ENCODE measurements at places on chromosomes 16 and 17.

- DNase-seq = peak; percentile 69
Observed at GRCh38 chr17:67689534-67690177, 28.1 kb upstream of the NOL11 start.

DNA sequence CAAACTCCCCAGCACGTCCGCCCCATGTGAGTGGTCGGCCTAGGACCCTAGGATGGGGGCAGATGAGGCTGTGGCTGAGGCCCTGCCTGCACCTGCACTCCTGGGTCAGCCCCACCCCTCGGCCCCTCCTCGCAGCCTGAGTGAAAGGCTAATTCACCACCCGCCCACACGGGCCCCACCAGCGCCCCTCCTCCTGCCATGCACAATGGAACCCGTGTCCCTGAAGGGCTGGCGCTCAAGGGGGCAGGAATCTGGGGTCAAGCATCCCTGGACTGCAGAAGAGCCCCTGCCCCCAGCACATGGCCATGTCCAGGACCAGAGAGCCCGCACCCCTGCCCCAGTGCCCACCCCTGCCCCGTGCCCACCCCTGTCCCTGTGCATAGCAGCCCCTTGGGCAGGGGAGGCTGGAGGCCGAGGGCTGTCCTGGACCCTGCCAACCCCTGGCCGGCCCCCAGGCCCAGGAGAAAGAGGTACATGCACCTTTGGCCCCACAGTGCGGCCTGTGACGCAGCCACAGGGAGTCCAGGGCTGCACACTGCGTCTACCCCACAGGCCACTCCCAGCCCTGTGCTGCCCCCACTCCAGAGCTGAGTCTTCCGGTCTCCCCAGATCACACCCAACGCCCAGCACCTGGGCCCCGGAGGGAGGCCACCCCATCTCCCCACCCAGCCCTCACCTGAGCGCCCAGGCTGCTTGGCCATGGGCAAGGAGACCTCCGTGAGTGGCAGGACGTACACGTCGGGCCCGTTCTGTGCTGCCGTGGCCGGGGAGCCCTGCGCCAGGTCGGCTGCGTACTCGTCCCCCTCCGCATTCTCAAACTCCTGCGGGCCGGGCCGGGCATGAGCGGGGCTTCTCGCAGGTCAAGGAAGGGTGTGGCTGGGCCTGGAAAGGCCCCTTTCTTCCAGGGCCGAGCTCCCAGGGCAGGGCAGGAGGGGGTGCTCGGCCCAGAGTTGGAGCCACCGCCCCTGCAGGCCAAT, 34.6 kb upstream of the PVALEF start:
- DNase-seq = no peak

DNA sequence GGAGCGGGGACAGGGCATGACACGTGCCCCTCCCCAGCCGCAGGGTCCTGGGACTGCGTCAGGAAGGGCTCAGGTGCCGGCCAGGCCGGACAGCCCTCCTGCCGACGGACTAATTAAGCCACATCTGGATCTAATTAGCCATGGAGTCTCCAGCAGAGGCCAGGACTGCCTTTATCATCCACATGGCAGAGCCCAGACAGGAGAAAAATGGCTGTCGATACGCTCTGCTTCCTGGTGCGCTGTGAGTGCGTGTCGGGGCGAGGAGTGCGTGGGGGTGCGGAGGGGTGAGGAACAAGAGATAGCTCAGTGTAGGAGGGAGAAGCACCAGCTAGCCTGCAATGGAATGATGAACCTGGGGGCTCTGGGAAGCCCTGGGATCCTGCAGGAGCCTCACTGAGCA, 218.8 kb downstream of the IRF8 start:
- no peak for DNase-seq

DNA sequence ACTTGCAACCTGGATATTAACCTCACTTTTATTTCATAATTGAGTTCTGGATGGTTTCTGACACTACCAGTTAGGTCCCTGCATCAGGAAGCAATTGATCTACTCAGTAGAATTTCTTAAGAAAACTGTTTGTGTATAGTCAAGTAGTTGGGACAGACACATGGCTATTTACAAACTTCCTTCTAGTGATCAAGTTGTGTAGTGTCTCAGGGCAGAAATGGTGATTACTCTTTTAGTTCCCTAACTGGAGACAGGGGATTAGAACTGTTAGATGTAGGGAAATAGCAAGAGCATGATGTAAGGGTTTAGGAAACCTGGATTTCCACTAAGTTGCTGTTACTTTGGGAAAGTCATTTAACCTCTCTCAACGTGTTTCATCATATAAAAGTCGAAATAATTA, 30.4 kb downstream of the TMEM100 start:
- DNase-seq = no peak

DNA sequence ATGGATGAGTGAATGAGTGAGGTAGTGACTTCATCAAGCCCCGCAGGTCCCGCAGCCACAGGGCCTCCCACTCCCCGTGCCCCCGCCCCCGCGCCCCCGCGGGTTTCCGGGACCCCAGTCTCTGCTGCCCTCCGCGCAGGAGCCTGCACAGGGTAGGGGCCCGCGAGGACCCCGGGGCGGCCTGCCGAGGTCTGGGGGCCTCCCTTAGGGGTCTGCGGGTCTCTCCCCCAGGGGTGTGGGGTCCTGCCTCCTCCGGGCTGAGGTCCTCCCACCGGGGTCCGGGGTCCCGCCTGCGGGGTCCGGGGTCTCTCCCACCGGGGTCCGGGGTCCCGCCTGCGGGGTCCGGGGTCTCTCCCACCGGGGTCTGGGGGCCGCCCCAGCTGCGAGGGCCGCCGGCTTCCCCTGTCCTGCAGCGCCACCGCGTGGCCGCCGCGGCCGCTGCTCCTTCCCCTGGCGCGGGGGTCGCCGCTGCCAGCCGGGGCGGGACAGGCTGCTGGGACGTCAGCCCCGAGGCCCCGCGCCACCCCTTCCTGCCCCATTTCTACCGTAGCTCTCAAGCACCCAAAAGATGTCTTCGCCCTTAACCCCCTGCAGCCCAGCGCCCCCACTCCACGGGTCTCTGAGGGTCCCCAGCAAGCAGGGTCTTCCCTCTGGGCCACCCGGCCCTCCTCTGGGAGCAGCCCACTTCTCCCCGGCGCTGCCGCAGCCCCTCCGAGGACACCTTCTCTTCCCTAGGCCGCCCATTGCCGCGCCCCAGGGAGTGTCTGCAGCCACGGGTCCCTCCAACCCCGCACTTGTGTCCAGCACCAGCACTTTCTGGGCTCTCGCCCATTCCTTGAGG, 10.4 kb upstream of the CHMP6 start:
- no peak for DNase-seq

- DNase-seq = no peak
Observed at GRCh38 chr17:74962622-74963394, 9.8 kb downstream of the HID1 start.

DNA sequence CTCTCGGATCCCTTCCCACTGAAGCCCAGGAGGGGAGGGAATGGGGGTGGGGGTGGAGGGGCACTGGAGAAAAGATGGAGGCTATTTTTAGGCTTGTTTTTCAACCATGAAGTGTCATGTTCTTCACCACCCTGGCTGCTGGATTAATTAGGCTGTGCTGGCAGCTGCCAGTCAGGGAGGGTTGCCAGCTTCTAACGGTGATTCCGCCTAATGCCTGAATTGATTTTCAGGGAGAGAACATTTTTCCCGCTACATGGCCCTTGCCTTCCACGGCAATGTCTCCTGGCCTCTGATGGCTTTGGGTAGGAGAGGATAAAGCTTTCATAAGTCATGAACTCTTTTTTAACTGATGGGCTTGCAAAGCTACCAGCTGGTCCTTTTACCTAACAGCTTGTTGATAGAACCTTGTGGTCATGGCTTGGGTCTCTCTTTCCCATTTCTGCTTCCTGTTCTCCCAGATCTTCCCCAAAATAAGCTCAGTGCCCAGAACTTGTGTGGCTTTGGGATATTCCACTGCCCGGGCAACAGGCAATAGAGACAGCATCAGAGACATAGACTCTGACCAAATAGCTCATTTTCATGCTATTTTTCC, 167.4 kb downstream of the PITPNC1 start:
- DNase-seq = no peak

DNA sequence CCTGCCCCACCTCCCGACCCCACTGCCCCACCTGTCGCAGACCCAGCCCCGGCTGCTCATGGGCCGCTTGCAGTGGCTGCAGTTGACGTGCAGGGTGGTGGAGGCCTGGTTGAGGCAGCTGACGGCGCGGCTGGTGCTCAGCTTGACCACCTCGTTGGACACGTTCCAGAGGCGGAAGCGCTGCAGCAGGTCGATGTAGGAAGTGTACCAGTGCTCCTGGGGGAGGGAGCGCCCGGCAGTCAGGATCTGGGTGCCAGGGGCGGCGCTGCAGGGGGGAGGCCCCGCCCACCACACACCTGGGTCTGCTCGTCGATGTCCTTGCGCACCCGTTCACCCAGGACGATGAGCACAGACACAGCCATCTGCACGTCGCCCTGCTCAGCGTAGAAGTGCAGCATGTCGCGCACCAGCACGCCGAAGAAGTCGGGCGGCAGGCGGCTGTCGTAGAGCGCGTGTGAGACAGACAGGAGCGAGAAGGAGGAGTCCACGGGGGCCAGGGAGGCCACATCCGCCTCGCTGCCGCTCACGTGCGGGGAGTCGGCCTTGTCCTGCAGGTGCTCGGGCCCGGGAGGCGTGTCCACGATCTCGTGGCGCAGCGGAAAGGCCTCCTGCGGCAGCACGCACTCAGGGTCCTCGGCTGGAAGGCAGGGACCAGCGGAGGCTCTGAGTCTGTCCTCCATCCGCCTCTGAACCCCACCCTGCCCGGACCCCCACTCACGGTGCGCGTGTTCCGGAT, 995 bp upstream of the JMJD8 start:
- DNase-seq = peak; percentile 57

DNA sequence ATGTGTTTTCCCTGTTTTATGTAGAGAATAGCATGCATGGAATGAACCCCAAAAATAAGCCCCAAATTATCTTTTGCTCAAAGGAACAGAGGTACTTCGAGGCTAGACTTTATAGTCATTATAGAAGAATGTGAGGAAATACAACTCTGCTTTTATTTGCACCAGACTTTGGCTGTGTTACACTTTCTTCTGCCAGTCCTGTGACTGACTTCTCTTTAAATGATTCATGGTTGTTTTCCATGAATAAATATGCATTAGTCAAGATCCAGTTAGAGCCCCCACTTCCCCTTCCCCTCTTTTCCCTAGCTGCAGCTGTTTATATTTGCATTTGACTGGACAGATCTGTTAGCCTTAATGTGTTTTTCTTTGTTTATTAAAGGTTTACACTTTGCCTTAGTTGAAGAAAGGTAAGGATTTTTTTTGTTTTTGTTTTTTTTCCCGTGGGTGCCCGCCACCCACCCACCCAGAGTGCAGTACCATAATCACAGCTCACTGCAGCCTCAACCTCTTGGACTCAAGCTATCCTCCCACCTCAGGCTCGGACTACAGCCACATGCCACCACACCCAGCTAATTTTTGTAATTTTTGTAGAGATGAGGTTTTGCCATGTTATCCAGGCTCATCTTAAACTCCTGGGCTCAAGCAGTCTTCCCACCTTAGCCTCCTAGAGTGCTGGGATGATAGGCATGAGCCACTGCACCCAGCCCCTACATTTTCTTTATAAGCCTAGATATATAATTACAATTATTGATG, 152.6 kb downstream of the CYB561 start:
- DNase-seq = no peak

- DNase-seq = peak; percentile 29
Observed at GRCh38 chr16:37511-37910, 15.9 kb downstream of the POLR3K start.

- DNase-seq = no peak
Observed at GRCh38 chr17:63024201-63024600, 58.2 kb downstream of the TANC2 start.

GRCh38 chr17:41513168-41513547, 5.5 kb downstream of the KRT15 start:
- no peak for DNase-seq

DNA sequence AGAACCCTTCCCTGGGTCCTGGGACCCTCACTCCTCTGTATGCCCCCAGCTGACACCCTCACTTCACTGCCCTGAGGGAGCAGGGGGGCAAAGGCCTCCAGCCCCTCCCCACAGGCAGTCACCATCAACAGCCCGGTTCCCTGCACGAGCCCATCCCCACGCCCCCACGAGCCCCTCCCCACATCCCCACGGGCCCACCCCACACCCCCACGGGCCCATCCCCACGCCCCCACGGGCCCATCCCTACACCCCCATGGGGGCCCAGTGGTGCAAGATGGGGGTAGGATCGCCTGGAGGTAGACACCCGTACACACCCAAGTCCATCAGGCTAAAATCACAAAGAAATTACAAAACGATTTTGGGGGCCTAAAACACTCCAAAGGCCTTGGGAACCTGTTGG, 42.3 kb downstream of the LMF1 start:
- no peak for DNase-seq

Data from NB4 (cell line).